Activated CD4-positive, alpha-beta T cell treated with anti-CD3 and anti-CD28 coated beads for 36 hours (primary cell): ENCODE measurements at places on chromosomes 6 and 20.

DNA sequence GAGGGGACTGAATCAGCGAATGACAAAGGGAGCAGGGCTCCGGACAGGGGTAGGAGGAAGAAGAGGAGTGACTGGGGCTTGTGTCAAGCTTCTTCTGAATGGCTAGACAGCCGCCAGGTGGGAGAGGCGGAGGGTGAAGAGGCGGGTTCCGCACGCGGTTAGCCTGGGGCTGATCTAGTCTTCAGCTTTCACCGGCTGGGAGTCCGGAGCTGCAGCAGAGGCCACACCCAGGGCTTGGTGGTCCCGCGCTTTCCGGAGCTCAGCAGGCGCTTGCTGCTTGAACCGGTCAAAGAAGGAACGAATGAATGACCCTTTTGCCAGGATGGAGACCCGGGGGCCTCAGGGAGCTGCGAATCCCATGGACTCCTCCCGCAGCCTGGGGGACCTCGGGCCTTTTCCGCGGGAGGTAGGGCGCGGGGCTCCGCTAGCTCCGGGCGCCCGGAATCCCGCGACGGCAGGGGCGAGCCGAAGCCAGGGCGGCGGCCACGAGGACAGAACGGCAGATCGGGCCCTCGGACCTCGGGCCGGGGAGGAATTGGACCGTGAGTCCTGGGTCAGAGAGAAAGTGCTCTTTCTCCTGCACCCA lies at the start of gene C6orf141:
Gene C6orf141 (plus strand): TSS at position 177 of the 586 bp plus-strand sequence. CDS start 125 bp downstream, at position 302.
- peak; percentile 62 for DNase-seq
- peak within 1 kb of the TSS; percentile 67 for H3K4me3 ChIP-seq
- H3K27me3 ChIP-seq: peaks cover 27% of the 10 kb centered on the region
- no peak within 1 kb of the TSS for H3K27ac ChIP-seq
- H3K4me1 ChIP-seq: peaks cover 19% of the 10 kb centered on the region

GRCh38 chr6:39251406-39251805 lies 22.1 kb upstream of the KCNK5 start:
- no peak overlapping the region for H3K4me3 ChIP-seq
- H3K36me3 ChIP-seq: no peaks in the 10 kb centered on the region
- peaks cover 5% of the 10 kb centered on the region for H3K4me1 ChIP-seq
- no peak for DNase-seq
- H3K27ac ChIP-seq: no peak overlapping the region
- no peaks in the 10 kb centered on the region for H3K27me3 ChIP-seq

DNA sequence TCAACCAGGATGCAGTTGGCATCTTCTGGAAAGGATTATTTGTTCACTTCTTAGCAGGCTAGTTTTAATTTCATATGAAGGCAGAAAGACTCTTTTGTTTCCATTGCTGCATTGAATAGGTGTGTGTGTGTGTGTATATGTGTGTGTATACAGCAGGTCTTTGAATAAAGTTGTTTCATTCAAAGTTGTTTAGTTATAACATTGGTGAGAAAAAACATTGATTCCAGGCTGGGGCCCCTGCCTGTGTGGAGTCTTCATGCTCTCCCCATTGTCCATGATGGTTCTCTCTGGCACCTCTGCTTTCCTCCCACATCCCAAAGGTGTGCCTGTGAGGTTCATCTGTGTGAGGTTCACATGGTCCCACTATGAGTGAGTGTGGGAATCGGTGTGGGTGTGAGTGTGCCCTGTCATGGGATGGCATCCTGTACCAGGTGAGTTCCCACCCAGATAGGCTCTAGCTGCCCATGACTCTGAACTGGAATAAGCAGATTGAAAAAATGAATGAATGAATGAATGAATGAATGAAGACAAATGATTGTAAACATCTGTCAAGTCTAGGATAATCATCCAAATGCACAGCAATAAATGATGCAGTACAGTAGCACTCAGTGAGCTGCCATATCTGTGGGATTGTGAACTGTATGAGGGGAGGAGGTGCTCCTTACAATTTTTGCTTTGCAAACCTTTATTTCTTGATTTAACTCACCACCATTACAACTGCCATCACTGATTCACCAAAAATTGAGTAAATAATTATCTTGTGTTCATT lies 156.0 kb downstream of the ADGRG6 start:
- H3K4me1 ChIP-seq: peaks cover 3% of the 10 kb centered on the region
- no peak overlapping the region for H3K27ac ChIP-seq
- H3K36me3 ChIP-seq: peaks cover 3% of the 10 kb centered on the region
- DNase-seq: no peak
- H3K4me3 ChIP-seq: no peak overlapping the region
- H3K27me3 ChIP-seq: no peaks in the 10 kb centered on the region

DNA sequence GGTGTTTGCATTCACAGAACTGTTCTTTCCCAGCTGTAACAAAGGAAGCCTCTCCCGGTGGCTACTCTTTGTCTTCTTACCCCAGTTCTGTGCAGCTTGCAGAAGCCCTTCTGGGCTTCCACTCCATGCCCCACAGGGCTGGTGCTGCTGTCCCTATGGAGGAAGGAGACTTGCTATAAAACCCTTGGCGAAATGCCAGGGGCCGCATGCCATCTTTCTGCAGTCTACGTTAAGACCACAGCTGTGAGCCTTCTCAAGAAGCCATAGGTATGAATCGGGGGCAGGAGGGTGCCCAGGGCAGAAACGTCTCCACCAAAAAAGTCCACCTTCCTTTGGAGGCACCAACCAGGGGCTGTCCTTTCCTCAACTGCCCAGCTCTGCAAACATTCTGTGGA lies 60.7 kb downstream of the PRND start:
- no peaks in the 10 kb centered on the region for H3K27me3 ChIP-seq
- no peak overlapping the region for H3K4me3 ChIP-seq
- H3K36me3 ChIP-seq: peaks cover 37% of the 10 kb centered on the region
- no peak for DNase-seq

GRCh38 chr6:129685662-129686031 lies 24.3 kb downstream of the ARHGAP18 start:
- H3K4me1 ChIP-seq: peaks cover 54% of the 10 kb centered on the region
- no peak for DNase-seq
- no peak overlapping the region for H3K4me3 ChIP-seq
- H3K27me3 ChIP-seq: no peaks in the 10 kb centered on the region
- H3K27ac ChIP-seq: no peak overlapping the region

DNA sequence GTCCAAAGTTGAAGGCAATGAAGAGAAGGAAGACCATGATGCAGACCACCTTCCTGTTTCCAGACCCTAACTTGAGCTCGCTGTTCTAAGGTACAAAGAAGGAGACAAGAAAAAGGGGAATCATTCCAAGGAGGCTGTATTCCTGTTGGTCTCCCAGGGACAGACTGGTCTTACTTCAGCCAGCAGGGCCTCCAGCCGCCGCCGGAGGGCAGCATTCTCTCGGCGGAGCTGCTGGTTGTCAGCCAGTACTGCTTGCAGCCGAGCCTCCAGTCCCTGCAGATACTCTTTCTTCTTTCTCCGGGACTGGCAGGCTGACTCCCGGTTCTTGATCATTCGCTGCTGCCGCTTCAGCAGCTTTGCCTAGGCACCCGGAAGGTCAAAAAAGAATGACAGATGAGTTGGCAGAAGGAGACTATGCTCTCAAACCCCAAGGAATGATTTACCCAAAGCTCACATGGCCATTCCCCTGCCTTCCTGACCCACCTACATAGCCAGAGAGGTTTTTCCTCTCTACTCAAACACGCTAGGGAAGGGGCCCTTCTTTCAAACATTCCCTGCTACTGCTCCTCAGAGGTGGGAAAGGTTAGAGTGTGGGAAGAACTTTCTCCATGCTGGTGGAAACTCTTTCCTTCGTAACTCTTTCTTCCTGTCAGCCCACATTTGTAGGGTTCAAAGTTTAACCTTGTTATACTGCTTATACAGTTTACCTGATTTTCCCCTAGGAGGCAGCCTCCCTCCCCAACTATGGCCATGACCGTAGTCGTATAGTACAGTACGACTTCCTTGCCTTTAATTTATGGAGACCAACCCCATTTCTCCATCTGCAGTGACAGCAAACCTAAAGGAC lies 9.0 kb downstream of the ATF6B start:
- H3K4me1 ChIP-seq: peaks cover 14% of the 10 kb centered on the region
- H3K27ac ChIP-seq: no peak overlapping the region
- no peaks in the 10 kb centered on the region for H3K27me3 ChIP-seq
- H3K36me3 ChIP-seq: peaks cover 39% of the 10 kb centered on the region

DNA sequence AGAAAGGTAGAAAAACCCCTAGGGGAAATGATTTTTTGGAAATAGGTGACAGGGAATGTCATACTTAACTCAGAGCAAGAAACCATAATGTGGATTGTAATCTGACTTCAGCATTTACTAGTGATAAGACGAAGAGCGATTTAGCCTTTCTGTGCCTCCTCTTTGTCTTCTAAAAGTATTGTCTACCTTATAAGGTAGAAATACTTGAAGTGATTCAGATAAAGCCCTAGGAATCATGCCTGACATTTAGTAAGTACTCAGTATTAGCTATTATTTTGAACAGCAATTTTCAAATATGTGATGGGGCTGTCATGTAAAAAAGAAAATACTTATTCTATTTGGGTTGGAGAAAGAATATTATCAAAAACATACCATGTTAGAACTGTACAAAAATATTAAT lies 525.9 kb upstream of the EYS start:
- no peaks in the 10 kb centered on the region for H3K4me1 ChIP-seq
- H3K4me3 ChIP-seq: no peak overlapping the region
- no peak overlapping the region for H3K27ac ChIP-seq
- H3K36me3 ChIP-seq: no peaks in the 10 kb centered on the region
- no peak for DNase-seq

DNA sequence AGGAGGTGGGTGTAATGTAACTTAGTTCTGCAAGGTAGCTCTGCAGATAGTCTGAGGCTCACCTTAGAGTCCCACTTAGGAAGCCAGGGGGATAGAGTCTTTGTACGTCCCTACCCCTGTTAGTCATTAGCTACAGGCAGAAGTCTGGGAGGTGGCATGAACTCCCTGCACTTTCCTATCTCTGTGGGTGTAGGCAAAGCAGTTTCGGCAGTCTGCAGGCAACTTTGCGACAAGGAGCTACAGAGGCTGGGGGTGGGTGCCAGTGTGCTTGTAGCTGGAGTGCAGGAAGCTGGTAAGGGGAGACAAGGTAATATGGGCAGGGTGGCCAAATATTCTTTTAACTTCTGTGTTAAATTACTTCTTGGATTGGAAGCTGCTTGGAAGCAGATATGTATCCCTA lies 45.7 kb downstream of the NKAIN2 start:
- no peak for DNase-seq
- no peak overlapping the region for H3K4me3 ChIP-seq
- H3K4me1 ChIP-seq: no peaks in the 10 kb centered on the region
- no peaks in the 10 kb centered on the region for H3K27me3 ChIP-seq

- peak; percentile 21 for DNase-seq
- H3K27ac ChIP-seq: no peak overlapping the region
- H3K27me3 ChIP-seq: peaks cover 6% of the 10 kb centered on the region
- no peak overlapping the region for H3K4me3 ChIP-seq
- no peaks in the 10 kb centered on the region for H3K36me3 ChIP-seq
- H3K4me1 ChIP-seq: no peaks in the 10 kb centered on the region
Observed at GRCh38 chr6:96631248-96631647, 68.3 kb downstream of the FHL5 start.
